SK-MEL-5 (cell line): ENCODE measurements at places on chromosomes 7 and 10. TPM values are rescaled to one million over a fixed set of nuclear protein-coding genes. Genes with fewer than 3 reads are reported as not detected.
A peak's percentile ranks its signal among the peaks of the same experiment; 100 is the strongest.

- DNase-seq, result no peak
These were observed 29.1 kb downstream of the MKX start for GRCh38 chr10:27716521-27716920.

DNA sequence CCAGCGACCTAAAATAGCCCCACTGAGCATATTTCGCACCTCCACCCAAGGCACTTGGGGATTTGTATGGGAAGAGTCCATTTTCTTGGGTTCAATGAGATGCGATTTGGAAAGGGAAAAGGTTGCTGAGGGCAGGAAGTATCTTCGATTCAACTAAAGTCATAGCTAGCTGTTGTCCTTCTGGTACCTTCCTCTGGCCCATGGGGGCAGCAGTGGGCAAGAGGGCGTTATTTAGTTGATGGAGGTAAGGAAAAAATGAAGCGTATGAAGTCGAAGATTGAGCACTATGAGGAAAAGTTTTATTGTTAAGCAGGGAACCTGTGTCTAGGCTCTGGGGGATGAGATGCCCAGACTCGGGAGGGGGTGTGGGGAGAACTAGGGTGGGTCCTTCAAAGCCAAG lies 135.4 kb downstream of the EVX1 start:
- DNase-seq, result peak; percentile 57

PDE6C gene
- not detected in 2 replicates for total RNA-seq

PRXL2A gene
- 113 and 122 TPM in 2 replicates for total RNA-seq

- no peak for DNase-seq
These were observed 26.6 kb upstream of the ASCC1 start for GRCh38 chr10:72242675-72243074.
